ENCODE measurements at places on chromosomes 7 and 10. TPM values are rescaled to one million over a fixed set of nuclear protein-coding genes. Genes with fewer than 3 reads are reported as not detected.

ATG9B gene
- total RNA-seq: 0.96 TPM

CYP2E1 gene
- 0.49 TPM for total RNA-seq

SLC26A3 gene
- not detected for total RNA-seq

CYP2C19 gene
- not detected for total RNA-seq

SPDYE5 gene
- total RNA-seq: not detected

CLDN4 gene
- total RNA-seq: 0.17 TPM

- DNase-seq: no peak
Observed at GRCh38 chr7:138565071-138565450, 105.0 kb downstream of the TRIM24 start.

- no peak for DNase-seq
Observed at GRCh38 chr7:44979481-44980392, 922 bp upstream of the MYO1G start.

DNA sequence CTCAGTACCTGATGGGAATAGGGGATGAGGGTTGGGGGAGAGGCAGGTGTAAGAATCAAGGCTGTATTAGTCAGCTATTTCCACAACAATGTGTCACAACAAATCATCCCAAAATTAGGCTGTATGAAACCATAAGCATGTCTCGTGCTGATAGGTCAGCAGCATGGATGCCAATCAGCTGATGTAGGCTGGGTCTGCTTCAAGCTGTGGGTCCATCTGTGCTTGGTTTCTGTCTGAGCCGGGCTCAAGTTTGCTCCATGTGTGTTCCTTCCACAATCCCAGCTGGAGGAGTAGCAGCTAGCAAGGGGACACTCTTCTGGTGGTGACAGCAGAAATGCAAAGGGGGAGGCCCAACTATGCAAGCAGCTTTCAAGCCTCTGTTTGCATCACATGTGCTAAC lies 97.9 kb upstream of the ZNF746 start:
- no peak for DNase-seq

DNA sequence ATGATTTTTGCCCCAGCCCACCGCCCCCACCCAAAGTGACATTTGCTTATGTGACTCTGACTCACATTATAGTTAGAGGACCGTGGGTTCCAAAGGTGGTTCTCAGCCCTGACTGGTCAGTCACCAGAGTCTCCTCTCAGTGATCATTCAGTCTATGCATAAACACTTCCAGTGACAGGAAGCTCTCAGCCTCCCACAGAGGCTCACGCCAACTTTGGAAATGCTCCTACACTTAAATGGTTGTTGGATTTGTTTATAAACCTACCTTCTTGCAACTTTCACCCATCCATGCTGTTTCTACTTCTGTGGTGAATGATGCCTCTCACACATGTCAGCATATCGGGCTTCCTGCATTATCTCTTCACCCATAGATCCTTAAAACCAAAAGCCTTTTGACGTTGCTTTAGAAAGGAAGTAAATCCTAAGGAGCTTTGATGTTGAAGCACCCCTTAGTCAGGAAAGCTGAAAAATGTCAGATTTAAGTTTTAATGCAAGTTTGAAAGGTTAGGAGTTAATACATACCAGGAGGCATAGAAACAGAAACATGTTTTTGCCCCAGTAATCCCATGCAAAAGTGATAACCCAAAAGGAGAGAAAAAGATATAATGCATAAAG lies 46.5 kb upstream of the FGL2 start:
- DNase-seq: no peak

DNA sequence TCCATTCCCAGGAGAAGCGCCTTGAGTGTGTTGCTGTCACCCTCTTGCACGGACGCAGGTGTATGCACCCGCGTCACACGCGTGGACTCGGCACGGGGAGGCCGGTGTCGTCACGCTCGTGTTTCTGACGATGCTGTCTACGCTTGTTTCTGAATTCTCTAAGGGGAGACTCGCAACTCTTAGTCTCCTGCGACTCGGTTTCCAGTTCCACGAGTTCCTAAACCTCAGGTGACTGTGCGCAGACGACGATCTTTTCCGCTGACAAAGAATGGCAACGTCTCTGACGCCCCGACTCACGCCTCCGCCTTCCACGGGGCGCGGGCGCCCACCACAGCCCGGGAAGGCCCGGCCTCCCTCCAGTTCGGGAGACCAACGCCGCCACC lies 579 bp downstream of the IDI1 start:
- DNase-seq: no peak

DNA sequence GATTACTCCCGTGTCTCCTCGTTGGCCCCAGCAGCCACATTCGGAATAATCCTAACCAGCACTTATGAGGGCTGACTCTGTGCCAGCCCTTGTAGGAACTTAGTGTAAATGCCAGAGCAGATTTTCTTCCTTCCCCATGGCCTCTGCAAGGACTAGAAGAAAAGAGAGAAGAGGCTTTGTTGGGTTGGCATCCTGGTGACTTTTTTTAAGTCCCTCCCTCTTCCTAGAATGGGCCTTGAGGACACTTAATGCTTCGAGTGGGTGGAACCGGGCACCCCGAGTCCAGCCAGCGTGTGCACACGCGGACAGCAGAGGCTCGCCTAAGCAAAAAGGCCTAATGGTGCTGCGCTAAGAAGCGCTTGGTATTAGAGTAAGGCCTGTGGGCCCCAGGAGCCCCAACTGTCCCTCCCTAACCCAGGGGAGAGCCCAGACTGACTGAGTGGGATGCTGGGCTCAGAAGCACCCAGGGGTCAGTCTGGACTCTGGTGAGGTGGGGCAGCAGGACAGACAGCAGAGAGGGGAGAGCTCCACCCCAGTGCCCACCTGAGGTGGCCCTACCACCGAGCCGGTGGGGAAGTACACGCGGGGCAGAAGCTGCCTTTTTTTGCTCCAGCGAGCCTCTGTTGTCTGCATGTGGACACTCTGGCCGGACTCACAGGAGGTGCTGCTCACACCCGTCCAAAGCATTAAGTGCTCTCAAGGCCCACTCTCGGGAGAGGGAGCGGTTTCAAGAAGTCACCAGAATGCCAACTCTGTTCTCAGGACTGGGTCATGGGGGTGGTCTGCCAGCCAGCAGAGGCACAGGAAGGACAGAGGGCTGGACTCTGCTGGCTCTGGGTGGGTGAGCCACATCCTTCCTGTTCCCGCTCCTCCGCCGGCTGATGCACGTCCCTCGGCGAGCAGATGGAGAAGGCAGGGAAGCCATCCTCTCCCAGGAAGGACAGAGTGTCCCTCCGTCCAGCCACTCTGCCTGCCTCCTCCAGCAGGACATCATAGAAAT lies 12.5 kb downstream of the ITPRIP start:
- no peak for DNase-seq

GRCh38 chr10:85612378-85612775 lies 754.2 kb downstream of the GRID1 start:
- no peak for DNase-seq

GRCh38 chr7:87144173-87144657 lies 8.0 kb upstream of the DMTF1 start:
- DNase-seq: no peak

DNA sequence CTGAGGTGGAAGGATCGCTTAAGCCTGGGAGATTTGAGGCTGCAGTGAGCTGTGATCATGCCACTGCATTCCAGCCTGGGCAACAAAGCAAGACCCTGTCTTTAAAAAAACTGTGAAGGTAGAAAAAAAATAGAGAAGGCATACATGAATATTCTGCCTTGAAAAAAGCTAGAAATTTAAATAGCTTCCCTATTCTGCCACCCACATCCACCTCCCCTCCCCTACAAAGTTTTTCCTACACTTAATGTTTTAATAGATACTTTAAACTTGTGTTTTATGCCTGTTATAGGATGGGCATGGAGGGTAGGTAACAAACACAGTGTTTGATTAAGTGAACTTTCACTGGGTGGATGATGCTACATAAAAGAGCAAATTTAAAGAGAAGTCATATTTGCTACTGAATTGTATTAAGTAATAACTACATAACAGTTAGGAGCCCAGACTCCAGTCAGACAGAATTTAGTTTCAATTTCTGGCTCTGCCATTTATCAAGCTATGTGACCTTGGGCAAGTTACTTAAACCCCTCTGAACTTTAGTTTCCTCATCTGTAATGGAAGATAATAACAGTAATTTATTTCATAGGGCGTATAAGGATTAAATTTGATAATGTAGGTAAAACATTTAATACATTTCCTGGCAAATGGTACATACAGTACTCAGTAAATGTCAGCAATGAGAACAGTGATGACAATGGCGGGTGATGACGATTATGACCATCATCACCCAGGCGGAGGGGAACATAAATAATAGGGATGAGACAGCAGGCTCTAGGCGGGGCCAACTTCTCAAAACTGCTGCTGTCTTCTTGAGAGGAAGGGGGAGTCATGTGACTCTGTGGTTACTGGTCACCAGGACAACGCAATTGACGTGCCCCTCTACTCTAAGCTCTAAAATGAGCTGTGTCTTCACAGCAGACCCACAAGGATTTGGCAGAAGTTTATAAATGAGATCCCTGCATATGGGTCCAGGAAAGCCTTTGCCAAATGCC lies 15.8 kb downstream of the DNMBP start:
- DNase-seq: peak; percentile 92

DNA sequence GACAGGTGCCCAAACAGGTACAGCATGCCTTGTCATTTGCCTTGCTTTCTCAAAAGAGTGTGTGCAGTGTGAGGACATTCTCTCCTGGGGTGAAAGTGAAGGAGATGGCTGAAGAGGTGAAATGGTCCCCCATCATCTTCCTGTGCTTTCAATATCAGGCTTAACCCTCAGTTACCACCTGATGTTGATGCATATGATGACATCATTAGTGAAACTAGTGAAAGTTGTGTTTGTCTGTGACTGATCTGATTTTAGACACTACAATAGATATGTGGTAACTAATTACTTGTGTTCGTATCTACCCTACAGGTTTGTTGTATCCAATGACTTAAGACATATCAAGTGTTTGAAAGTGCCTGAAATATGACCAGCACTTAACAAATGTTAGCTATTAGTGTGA lies 24.4 kb upstream of the LRRC18 start:
- DNase-seq: no peak

- DNase-seq: no peak
Observed at GRCh38 chr10:71752391-71753090, 20.8 kb downstream of the VSIR start.

GRCh38 chr7:134505856-134506255 lies 21.5 kb upstream of the AKR1B10 start:
- DNase-seq: no peak

DNA sequence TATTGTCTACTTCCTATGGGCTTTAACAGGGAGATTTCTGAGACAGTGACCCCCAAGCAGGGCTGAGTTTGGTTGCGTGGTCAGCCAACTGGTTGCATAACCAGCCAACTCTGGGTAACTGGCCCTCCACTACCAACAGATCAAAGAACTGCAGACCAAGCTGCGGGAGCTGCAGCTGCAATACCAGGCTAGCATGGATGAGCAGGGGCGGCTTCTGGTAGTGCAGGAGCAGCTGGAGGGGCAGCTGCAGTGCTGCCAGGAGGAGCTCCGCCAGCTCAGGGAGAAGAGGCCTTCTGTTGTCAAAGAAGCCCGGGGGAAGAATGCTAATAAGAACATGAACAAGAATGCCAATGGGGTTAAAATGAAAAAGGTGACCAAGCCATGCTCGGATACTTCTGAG lies 15.7 kb upstream of the FLNC start:
- no peak for DNase-seq

DNA sequence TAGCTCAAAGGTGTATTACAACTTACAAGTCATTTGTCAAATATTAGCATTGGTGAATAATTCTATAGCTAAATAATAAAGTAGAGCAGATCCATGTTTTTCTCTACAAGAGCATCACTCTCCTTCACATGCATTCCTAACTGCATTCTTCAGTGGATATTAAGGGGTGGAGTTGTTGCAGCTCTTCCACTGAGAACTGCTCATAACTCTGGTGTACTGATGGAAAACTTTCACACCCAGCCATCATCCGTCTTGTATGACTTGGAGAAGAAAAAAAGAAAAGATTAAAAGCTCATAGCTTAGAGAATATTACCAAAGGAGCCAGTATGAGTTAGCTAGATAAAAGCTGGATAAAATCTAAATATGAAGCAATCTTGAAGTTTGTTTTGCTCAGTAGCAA lies 10.2 kb upstream of the FAM13C start:
- DNase-seq: no peak

- peak; percentile 64 for DNase-seq
Observed at GRCh38 chr10:102281102-102281487, 35.8 kb downstream of the GBF1 start.

DNA sequence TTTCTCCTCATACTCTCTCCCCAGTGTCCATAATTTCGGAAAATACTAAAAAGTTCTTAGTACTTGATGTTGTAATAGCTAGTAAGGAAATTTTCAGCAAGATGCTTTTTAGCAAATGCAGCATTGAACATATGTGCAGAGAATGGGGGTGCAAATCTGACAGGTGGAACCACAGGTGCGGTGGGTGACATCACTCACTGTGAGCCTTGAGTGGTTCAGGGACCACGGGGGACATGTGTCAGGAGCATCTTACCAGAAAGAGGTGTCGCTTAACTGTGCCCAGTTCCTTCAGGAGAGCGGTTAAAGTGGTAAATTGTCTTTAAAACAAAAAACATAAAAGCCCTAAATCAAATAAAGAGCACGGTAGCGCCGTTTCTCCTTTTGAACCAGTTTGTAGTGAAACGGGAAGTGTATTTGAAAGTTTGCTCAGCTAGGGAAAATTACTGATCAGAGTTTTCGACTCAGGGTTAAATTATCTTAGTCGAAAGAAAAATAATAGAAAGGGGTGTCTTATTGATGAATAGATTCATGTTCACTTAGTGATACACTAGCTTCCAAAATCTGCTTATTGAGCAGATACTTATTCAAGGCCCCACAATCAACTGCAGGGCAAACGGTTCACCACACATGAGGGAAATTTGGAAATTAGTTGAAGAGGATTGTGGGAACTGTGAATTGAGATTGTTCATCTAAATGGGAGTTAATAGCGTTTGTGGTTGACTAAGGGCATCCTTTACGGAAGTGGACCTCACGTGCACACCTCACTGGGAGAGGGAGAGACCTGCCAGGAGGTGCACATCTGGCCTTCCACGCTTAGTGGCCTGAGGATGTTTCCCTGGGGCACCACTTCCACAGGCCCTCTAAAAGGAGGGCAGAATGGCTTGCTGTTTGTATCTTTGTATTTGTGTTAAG lies 12.7 kb downstream of the CUL1 start:
- DNase-seq: no peak

- no peak for DNase-seq
Observed at GRCh38 chr10:62244088-62244487, 24.6 kb downstream of the RTKN2 start.

DNA sequence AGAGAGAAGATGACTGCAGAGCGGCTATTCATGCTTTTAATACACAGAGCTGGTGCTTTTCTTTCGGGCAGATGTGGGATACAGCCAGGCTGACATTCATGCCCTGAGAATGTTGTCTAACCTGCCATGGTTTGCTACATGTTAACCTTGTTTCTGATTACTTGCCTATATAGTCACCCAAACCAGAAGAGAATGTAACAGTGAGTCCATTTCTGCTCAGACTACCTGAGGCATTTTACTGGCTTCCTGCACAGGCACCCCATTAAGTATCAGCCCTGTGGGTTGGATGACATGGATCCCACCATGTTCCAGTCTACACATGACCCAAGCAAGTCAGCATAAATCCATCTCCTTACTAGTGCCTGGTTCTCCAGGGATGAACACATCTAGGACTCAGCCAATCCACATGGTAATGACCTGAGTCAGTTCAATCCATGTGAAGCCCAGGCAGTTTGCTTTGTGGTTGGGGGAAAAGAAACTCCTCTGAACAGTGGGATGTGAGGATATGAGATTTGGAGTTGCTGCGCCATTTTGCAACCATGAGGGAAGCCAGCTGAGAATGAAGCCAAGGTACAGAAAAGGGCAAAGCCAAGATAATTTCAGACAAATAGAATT lies 55.7 kb upstream of the MKX start:
- DNase-seq: no peak

GRCh38 chr10:81978238-81978637 lies 103.2 kb downstream of the NRG3 start:
- peak; percentile 19 for DNase-seq
